ENCODE measurements at places on chromosomes 7 and 10.

DNA sequence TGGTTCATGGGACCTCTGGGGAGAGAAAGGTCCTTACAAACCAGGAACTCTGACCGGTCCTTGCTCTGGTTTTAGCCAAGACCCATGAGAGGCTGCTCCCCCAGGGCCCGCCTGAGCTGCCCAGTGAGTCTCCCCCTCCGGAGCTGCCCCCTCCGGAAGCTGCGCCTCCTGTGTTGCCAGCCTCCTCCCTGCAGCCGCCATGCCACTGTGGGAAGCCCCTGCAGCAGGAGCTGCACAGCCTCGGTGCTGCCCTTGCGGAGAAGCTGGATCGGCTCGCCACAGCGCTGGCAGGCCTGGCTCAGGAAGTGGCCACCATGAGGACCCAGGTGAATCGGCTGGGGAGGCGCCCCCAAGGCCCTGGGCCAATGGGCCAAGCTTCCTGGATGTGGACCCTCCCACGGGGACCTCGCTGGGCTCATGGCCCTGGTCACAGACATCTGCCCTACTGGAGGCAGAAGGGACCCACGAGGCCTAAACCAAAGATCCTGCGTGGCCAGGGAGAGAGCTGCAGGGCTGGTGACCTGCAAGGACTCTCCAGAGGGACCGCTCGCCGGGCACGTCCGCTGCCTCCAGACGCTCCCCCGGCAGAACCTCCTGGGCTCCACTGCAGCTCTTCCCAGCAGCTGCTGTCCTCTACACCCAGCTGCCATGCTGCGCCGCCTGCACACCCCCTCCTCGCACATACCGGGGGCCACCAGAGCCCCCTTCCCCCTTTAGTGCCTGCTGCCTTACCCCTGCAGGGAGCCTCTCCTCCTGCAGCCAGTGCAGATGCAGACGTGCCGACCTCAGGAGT, 40.1 kb downstream of the ZNF467 start:
- no peak for DNase-seq

DNA sequence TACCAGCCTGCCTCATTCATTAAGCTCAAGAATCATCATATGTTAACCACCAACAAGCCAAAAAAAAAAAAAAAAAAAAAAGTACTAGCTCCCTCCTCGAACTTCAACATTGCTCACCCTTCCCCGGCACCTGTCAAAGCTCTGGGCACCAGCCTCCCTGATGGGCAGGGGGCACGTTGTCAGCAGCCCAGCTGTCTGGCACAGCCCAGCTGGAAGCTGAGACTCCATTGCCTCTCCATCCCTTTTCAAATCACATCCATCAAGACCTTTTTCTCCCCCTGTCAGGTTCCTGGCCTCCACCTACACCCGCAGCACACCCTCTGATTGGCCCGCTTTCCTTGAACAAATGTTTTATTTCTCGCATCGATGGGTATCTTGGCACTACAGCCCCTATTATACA, 913.3 kb upstream of the AUTS2 start:
- DNase-seq = no peak

DNA sequence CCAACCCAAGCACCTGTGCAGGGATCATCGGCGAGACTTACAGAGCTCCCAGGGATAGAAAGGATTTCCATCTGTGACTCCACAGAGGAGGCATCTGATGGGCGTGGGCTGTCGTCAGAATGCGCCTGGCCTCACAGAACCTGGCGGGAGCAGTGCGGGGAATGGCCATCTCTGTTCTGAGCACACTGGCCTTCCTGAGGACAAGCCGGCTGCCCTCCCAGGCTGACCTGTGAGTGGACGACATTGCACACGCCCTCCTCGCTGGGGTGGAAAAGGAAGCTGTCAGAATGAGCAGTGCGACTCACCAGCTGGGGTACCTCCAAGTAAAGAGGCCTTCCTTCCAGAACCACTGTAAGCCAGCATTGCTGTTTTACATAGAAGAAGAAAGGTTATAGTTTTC, 234.6 kb upstream of the PITRM1 start:
- DNase-seq = no peak

GRCh38 chr7:121303422-121304101, 25.2 kb upstream of the WNT16 start:
- DNase-seq = no peak

- no peak for DNase-seq
These were observed 286.7 kb upstream of the FZD8 start for GRCh38 chr10:35928748-35929147.

DNA sequence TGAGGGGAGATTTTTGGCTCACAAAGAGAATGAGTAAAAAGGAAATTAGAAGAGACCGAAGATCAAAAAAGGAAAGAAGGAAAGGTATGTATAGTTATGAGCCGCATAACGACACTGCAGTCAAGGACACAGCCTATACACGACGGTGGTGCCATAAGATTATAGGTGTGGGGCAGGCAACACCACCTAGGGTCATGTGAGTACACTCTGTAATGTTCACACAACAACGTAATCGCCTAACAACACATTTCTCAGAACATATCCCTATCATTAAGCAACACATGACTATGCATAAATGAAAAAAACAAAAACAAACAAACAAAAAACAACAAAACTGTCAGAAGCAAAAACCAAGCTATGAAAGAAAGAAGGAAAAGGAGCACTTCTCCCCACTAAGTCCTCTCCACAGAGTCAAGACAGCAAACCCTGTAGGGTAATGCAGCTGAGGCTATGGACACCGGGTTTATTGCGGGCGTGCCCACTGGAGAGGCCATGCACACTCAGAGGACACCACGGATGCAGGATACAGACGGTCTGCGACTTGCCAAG, 45.1 kb downstream of the PIP4K2A start:
- no peak for DNase-seq

GRCh38 chr7:136339464-136339863, 362.3 kb upstream of the MTPN start:
- DNase-seq = no peak

DNA sequence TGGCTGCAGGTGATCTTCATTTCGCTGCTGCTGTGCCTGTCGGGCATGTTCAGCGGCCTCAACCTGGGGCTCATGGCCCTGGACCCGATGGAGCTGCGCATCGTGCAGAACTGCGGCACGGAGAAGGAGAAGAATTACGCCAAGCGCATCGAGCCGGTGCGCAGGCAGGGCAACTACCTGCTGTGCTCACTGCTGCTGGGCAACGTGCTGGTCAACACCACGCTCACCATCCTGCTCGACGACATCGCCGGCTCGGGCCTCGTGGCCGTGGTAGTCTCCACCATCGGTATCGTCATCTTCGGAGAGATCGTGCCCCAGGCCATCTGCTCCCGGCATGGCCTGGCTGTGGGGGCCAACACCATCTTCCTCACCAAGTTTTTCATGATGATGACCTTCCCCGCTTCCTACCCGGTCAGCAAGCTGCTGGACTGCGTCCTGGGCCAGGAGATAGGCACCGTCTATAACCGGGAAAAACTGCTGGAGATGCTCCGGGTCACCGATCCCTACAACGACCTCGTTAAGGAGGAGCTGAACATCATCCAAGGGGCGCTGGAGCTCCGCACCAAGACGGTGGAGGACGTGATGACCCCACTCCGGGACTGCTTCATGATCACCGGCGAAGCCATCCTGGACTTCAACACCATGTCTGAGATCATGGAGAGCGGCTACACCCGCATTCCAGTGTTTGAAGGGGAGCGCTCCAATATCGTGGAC, 1.3 kb downstream of the CNNM2 start:
- DNase-seq = no peak

GRCh38 chr7:121302214-121302745, 26.5 kb upstream of the WNT16 start:
- DNase-seq = no peak

- no peak for DNase-seq
These were observed 733 bp upstream of the ARL5B start for GRCh38 chr10:18658271-18659124.

DNA sequence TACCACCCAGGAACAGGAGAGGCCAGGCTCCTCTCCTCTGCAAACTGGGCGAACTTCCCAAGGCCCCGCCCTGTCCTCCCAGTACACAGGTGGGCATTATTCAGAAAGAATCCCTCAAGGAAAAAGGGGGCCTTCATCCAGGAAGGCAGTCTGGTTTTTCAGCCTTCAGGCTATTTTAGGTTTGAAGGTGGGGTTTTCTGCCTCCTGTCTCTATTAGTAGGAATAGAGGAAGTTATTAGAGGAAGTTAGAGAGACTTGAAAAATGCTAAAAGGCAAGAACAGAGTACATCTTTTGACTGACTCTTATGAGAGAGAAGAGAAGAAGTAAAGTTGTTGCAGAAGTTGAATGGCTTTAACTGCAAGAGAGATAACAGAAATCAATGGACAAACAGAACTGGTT, 250.9 kb upstream of the SORCS1 start:
- no peak for DNase-seq

- DNase-seq = no peak
These were observed 127.6 kb downstream of the SFMBT2 start for GRCh38 chr10:7283246-7283645.

DNA sequence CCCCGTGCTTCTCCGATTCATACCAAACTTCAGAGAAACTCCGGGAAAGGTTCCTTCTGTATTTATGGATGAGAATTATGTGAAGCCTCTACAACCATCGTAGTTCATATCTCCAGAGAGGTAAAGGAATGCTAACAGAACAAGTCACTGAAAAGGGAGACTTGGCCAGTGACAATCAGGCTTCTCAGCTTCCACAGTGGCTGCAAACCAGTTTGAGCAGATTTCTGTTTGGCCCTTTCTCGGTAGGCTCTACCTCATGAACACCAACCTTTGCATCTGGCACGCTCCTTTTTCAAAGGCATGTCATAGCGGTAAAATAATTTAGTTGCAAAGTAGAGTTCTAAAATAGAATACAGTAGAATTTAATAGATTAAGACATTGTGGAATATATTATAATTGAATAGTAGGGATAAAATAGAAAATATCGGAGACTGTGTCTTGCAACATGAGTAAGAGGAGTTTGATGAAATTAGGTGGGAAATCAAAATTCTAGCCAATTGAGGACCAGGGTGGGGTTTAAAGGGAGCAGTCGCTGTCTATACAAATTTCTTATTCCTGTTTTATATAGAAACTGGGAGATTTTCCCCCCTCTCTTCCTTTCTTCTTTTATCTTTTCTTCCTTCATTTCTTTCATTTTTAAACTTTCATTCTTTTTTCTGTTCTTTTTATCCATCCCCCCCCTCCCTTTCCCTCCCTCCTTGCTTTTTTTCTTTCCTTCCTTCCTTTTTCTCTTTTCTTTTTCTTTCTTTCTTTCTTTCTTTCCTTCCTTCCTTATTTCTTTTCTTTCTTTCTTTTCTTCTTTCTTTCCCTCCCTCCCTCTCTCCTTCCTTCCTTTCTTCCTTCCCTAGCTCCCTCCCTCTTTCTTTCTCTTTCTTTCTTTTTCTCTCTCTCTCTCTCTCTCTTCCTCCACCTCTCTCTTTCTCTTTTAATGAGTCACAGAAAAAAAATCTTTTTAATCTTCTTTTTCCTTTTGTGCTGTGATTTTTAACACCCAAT, 161.5 kb upstream of the KLF6 start:
- no peak for DNase-seq

DNA sequence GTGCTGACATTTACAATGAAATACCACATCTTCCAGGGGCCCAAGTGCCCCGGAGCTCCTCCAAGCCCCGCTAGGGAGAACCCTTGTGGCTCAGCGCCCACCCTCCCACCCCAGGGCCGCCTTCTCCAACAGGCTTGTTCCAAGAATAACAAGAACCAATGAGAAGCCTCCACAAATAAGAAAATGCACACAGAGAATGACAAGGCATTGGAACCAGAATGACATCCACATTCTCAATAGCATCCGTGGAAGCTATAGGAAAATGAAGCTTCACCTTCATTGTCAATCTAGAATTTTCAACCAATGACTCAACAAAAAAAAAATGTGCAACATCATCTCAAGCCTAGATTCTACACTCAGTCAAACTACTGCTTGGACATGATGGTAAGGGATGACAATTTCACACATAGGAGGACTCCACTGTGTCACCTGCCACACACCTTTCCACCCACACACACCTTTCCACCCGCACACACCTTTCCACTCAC, 50.4 kb upstream of the PPP2R2D start:
- DNase-seq = no peak

- no peak for DNase-seq
These were observed 22.0 kb downstream of the IMMP2L start for GRCh38 chr7:111540199-111540815.

DNA sequence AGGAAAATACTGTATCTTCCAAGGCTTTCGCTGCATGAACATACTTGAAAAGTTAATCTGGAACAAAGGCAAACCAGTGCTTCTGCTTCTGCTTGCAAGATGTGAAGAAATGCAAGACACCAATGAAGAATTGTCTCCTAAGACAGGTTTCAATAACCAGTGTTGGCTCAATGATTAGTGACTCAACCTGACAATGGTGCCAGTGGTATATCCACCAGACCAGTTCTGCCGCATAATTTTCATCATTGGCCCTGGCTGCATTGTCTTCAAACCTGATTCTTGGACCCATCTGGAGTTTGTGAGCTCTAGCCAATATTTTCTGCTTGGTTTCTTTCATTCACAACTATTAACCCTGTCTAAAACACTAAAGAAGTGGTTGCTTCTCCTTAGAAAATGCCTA, 13.6 kb upstream of the STAMBPL1 start:
- no peak for DNase-seq

DNA sequence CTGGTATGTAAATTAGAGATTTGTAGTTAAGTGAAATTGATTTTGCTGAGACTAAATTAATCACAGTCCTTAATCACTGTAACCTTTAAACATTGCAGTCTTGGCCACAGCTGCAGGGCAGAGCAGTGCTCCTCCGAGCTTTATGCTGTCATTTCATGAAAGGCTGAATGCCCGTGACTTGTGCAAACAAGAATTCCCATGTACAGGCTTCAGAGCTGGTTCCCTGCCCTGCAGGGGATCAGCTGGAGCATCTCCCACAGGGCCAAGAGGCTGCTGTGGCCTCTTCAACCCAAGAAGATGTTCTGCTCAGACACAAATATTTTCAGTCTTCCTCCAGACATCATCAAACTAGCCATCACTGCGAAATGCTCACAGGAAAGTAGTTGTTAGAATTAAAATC, 419.1 kb downstream of the AUTS2 start:
- DNase-seq = no peak

DNA sequence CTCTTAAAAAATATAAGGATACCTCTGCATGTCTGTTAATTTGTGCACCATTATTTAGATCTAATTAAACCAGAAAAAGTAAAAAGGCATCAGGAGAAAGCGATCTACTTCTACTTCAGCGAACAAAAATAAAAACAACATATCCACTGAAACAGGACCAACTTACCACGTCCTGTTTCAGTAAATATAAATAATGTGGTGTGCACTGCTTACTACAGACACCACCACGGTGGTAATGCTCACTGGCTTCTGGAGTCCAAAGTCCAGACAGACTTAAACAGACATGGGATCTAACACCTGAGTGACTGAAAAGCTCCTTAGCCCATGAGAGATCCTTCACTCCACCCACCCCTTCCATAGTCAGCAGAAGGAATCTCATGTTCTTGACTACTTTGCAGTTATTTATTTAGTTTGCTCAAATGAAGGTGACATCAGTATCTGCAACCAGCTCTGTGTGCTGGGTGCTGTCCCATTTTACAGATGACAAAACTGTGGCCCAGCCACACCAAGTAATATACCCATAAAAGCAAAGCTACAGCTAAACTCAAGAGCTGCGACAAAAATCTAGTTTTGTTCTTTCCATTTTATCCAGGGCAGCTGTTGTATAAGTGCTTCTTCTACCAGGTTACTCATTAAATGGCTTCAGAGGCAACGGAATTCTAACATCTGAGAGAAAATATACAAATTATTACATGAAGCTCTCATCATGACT, 62.1 kb upstream of the NCAPG2 start:
- no peak for DNase-seq

- DNase-seq = no peak
These were observed 18.2 kb downstream of the PODXL start for GRCh38 chr7:131538071-131538812.

Data from CD4-positive, alpha-beta T cell treated with Interleukin-1 beta for 1 hour (primary cell).